Left ventricle myocardium superior (tissue), 1 donor: ENCODE measurements at places on chromosomes 6 and 20.

DNA sequence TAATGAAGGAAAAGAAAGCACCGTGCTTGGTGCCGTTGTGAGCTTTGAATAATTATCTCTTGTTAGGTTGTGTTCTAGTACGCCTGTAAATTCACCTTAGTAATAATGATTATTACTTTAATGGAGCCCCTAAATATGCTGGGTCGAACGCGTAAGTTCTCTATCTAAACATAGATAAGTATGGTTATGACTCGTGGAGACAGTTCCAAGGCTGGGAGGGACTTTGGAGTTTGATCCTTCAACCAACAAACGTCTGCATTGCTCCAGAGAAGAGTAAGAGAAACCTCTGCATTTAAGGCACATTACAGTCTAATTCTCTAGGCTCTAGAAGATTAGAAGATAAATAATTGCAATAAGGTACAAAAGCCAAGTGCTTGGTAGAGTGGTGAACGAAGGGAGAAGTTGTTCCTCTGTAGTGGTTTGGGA, 514 bp downstream of the ACOT13 start:
- DNase-seq, result no peak

- DNase-seq, result no peak
Observed at GRCh38 chr6:8234321-8234720, 132.0 kb upstream of the EEF1E1 start.

- DNase-seq, result no peak
Observed at GRCh38 chr6:8103726-8104125, 1.4 kb upstream of the EEF1E1 start.

GRCh38 chr6:48613231-48613949, 502.4 kb upstream of the PTCHD4 start:
- no peak for DNase-seq

GRCh38 chr20:62464425-62464770, 11.4 kb downstream of the GATA5 start:
- DNase-seq, result no peak

- no peak for DNase-seq
Observed at GRCh38 chr6:127924440-127924839, 23.6 kb upstream of the THEMIS start.

DNA sequence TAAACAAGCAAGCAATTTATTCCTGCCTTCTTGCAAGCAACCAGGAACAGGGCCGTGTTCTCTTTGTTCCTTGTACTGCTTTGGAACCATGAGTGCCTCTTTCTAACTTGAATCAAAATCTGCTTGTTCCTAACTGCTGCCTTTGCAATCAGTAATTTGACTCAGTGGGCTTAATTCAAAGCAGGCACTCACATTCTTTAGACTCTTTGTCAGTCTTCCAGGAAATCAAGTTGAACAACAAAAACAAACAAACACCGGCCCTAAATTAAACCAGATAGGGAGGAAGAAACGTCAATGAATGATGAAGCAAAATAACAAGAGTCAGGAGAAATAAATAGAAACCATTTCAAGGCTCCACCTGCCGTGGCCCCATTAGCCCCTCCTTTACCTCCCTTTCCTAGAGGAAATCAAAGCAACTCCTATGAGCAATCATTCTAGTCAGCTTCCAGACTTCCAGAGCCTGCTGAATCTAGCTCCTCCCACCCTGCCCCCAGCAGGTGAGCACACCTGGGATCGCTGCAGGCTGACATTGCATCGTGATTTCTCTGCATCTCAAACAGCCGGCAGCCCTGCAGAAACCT, 582.2 kb upstream of the FLRT3 start:
- no peak for DNase-seq

GRCh38 chr6:105483492-105483891, 80.6 kb upstream of the PREP start:
- no peak for DNase-seq

GRCh38 chr6:35208419-35208818, 5.3 kb upstream of the SCUBE3 start:
- no peak for DNase-seq

- DNase-seq, result no peak
Observed at GRCh38 chr6:151241853-151242252, 2.1 kb downstream of the AKAP12 start.

DNA sequence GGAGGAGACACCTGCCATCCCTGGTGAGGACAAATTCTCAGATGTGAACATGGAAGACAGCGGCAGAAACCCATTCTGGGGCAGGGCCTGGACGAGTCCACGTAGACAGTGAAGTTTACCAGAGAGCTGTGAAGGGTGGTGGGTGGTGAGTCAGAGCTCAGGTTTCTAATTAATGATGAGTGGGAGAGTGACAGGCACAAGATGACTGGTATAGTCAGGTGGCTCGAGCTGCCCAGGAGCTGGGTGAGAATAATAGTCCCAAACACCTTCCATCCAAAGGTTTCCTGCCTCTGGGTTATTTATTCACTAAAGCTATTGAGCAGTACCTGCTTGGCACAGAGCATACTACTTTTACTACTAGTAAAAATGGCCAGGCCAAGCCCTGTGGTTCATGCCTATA, 6.0 kb downstream of the TLDC2 start:
- DNase-seq, result no peak

DNA sequence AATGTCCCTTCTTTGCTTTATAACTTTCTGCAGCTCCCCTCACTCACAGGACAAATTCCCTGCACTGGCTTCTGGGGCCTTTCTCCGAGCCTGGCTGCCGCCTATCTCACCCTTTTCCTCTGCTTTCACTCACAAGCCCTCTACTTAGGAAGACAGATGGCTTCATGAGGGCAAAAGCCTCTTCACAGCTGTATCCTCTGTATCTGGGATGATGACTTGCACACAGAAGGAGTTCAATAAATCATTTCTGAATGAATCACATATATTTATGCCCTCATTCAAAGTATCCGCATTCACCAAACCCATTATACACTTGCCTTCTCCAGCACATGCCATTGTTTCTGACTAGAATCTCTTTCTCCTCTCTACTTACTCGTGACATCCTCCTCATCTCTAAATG, 159.0 kb upstream of the RIPOR2 start:
- no peak for DNase-seq
